ENCODE measurements at places on chromosomes 7 and 10. TPM values are rescaled to one million over a fixed set of nuclear protein-coding genes. Genes with fewer than 3 reads are reported as not detected.

DNA sequence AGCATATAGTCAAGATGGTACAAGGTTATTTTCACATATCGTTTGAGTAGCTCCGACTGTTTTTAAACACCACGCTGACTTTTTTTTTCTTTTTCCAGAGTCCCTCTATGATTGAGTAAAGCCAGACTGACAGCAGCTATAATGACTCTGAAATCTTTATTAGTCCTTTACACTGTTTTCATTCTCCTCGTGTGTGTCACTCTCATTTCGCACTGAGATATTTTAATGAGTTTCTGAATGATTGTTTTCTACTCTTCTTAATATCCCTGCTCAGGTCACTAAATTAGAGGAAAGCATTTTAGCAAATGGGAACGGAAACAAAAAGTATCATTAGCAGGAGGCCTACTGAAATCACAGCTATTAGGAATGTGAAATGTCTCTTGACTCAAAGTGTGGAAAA, 162.3 kb upstream of the MTPN start:
- DNase-seq: no peak

DNA sequence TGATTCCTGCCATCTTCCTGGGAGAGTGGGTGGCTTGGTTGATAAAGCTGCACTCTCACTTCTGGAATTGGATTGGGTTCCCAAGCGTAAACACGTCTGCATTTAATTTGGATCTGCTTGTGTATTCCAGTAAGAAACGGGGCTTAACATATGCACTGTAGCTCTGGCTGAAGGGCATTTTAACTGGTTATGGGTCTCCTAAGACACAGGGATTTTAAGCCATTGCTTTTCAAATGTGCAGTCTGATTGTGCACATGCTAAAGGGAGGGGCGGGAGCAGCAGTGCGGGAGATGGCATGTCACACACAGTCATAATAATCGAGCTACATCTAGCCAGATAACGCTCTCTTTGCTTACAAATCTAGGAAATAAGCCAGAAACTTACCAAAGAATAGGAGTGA, 247.3 kb upstream of the LYZL1 start:
- DNase-seq: no peak

GRCh38 chr7:44936322-44936721, 42.5 kb downstream of the MYO1G start:
- DNase-seq: no peak

- no peak for DNase-seq
These were observed 95.1 kb upstream of the PFKP start for GRCh38 chr10:2972216-2972615.

GRCh38 chr10:127298381-127298780, 102.0 kb upstream of the INSYN2A start:
- DNase-seq: no peak

DNA sequence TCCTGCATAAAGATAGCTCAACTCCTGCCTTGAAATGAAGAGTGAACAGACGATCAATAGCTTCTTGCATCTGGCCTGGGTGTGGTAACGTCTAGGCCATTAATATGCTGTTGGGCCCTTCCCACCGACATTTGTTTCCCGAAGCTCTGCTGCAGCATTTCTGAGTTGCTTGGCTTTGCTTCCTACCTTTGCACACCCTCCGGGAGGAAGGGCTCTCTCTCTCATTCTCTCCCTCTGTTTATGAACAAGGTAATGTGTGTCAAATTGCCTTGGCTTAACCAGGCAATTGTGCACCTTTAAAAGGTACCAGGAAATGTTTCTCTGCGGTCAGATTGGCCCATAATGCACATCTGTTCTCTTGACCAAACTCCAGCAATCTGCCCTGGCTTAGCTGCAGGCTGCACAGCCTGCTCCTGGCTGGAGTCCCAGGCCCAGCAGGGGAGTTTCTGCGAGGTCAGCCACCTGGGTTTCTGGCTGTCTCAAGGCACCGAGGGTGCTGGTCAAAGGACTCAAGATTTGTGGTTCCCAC, 223.7 kb downstream of the SNX10 start:
- peak; percentile 5 for DNase-seq

- no peak for DNase-seq
These were observed 11.4 kb upstream of the PTER start for GRCh38 chr10:16425449-16425848.

DNA sequence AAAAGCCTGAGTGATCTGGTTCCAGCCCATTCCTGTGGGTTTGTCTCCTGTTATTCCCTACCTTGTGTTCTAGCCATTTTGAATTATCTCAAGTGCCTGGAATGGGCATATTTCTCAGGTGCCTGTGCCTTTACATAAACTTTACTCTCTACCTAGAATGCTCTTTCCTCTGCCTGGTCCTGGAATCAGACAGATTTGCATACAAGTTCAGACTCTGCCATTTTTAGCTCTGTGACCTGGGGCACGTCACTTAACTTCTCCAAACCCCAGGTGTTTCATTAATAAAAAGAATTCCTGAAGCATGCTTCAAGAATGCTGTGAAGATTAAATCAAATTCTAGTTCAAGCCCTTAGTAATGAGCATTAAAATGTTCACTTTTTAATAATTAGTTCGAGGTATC, 7.8 kb downstream of the DCLRE1A start:
- no peak for DNase-seq

- no peak for DNase-seq
These were observed 373.5 kb downstream of the SEMA3D start for GRCh38 chr7:84813376-84813775.

DNA sequence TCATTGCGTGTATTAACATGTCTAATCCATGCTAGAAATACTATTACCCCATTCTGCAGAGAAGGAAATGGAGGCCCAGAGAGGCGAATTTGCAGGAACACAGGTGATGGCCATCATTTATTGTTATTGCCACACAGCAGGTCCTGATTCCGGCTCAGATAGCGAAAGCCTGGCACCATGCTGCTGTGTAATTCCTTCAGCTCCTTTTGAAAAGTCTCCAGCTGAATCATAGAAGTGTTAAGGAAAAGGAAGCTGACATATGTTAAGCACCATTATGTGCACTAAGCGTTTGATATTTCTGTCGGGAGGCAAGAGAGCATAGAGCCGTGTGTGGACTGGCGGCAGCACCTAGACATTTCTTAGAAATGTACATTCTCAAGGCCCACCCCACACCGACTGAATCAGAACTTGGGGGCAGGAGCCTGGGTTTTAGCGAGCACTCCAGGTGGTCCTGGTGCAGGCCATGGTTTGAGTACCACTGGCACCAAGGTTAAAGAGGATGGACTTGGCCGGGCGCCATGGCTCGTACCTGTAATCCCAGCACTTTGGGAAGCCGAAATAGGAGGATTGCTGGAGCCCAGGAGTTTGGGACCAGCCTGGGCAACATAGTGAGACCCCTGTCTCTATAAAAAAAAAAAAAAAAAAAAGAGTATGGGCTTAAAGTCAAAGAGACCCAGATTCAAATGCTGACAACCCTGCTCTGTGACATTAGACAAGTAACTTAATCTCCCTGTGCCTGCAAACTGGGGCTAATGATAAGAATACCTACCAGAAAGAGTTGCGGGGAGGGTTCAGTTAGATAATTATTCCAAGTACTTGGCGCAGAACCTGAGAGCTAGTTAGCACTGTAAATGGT, 52.2 kb downstream of the UNC5B start:
- DNase-seq: no peak

GRCh38 chr10:30384701-30385201, 35.7 kb upstream of the MTPAP start:
- peak; percentile 25 for DNase-seq

DNA sequence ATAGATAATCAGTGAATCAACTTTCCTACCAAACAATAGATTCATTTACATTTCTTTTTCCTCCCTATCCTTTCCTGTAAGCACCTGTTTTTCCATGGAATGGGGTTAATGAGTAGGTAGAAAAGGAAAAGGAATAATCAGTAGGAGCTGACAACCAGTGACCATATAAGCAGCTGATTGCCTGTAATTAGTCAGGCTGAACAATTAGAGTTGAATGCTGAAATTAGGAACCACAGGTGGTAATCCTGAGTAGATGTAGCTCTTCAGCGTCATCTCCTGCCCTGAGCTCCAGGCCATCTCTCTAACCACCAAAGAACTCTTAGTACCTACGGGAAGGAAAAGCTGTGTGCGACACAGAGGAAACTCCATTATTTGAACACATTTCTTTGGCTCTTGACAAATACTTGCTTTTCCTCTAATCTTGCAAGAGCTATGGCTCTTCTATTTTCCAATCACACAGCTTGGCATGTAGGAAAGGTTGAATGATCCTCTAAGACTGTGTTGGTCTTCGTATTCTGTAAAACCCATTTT, 63.8 kb downstream of the KLHDC10 start:
- DNase-seq: no peak

DNA sequence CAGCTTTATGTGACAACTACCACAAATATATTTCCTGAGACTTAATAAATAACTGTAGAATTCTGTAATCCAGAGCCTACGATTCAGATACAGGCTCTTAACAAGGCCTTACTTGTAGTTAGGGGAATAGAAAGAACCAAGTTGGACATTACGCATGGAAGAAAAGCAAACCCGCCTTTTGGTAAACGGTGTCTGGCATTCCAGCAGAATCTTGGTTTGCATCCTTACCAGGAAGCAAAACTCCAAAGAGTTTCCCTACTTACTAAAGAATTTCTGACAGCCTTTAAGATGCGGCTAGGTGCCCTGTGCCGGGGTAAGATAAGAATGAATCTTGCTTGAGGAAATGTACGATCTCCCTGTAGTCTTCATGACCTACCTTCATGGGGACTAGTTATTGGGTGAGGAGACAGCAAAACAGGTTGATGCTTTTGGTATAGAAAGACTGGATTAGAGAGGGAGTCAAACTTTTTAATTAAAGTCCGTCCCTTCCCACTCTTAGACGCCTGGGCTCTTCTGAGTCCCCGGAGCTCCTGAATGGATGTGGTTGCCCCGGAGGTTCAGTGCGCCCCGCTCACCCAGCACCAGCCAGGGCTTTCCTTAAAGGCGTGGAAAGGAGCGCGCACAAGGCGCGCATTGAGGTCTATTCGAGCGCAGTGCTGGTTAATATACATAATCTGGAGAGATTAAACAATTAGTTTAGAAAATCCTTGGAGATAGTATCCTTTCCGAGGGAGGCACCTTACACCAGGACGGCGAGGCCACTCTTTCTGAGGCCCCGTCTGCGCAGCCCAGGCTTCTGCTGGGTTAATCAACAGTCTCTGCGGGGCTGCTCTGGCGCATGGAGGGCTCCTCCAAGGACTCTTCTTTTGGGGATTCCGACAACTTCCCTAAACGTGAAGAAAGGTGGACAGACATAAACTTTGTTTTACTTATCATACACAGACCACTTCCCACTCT, 11.5 kb downstream of the PTF1A start:
- no peak for DNase-seq

GRCh38 chr10:104045151-104046089, 40.3 kb downstream of the COL17A1 start:
- DNase-seq: peak; percentile 59

DNA sequence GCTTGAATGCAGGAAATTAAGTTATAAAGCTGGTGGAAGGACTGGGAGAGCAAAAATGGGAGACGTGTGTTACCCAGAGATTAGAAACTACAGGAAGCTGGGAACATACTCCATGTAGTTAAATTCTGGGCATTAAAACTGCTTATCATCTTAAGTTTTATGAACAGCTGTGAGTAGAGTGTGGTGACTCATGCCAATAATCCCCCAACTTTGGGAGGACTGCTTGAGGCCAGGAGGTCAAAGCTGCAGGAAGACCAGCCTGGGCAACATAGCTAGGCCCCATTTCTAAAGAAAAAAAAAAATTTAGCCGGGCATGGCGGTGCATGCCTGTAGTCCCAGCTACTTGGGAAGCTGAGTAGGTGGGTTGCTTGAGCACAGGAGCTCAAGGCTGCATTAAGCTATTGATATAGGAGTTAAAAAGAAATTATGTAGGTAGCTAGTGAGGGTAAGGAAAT, 56.2 kb upstream of the SEPHS1 start:
- no peak for DNase-seq

- no peak for DNase-seq
These were observed 67.7 kb downstream of the FOXL3 start for GRCh38 chr7:357531-358209.

DNA sequence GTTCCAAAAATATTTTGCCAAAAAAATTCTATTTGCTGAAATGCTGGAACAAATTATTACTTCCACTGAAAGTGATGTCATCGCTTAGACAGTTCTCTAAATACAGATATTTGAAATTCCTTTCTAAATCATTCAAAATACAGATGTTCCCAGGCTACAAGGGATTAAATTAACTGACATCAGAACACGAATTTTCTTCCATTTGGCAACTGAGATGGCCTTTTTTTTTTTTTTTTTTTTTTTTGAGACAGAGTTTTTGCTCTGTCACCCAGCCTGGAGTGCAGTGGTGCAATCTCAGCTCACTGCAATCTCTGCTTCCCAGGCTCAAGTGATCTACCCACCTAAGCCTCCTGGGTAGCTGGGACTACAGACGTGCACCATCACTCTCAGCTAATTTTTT, 57.0 kb downstream of the P4HA1 start:
- DNase-seq: no peak

GRCh38 chr10:79139124-79139835, 70.5 kb downstream of the ZMIZ1 start:
- DNase-seq: no peak

GRCh38 chr7:116497708-116498107, 1.8 kb upstream of the CAV2 start:
- DNase-seq: no peak

DNA sequence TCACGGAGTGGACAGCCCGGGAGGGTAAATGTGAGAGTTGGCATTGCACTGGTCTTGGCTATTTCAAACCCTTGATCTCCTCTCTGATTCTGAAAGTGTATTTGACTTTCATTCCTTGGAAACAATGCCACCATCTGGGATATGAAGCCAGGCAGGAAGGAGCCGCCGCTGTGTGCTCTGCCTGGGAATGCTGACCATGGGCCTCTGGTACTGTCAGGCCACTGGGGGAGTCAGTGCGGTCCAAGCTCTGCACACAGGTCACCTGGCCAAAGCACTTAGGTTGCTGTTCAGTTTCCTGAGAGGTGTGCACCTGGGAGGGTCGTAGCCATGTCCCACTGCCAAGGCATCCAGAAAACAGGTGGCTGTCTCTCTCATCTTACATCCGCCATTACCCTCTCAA, 68.5 kb upstream of the SHH start:
- no peak for DNase-seq

DNA sequence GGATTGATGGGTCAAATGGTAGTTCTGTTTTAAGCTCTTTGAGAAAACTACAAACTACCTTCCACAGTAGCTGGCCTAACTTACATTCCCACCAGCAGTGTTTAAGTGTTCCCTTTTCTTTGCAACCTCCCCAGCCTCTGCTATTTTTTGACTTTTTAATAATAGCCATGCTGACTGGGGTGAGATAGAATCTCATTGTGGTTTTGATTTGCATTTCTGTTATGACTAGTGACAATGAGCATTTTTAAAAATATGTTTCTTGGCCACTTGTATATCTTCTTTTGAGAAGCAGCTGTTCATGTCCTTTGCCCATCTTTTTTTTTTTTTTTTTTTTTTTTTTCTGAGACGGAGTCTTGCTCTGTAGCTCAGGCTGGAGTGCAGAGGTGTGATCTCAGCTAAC, 155.2 kb upstream of the BMPER start:
- DNase-seq: no peak

- no peak for DNase-seq
These were observed 255.4 kb downstream of the WDR11 start for GRCh38 chr10:121106611-121107010.

- no peak for DNase-seq
These were observed 692 bp downstream of the CARD11 start for GRCh38 chr7:3042861-3043489.

- no peak for DNase-seq
These were observed 74.5 kb downstream of the BMPER start for GRCh38 chr7:33979807-33980355.

Gene ELFN1
- 0.40 TPM for total RNA-seq

Gene CTAGE4
- 17.2 TPM for total RNA-seq

Gene FAM241B
- 5.6 TPM for total RNA-seq

Gene PRKCQ
- total RNA-seq: 24.2 TPM

Gene LGI1
- total RNA-seq: not detected

Gene IFIT1B
- total RNA-seq: not detected

Gene VENTX
- 0.63 TPM for total RNA-seq

Gene CYP3A4
- not detected for total RNA-seq
